ENCODE measurements at places on chromosomes 12 and 14. TPM values are rescaled to one million over a fixed set of nuclear protein-coding genes. Genes with fewer than 3 reads are reported as not detected.

The ARL1 gene
- 65.9 TPM for total RNA-seq

The DPPA3 gene
- total RNA-seq = not detected

The ZCRB1 gene
- total RNA-seq = 72.6 TPM

The PPP2R3C gene
- total RNA-seq = 23.5 TPM

The CAPZA3 gene
- total RNA-seq = not detected

All from A549 treated with DMSO at 1 μM for 4 hours (cell line).